ENCODE measurements at places on chromosomes 1 and 21. TPM values are rescaled to one million over a fixed set of nuclear protein-coding genes. Genes with fewer than 3 reads are reported as not detected.
A peak's percentile ranks its signal among the peaks of the same experiment; 100 is the strongest.

The NBPF11 gene
- total RNA-seq, result 5.1 TPM

The SIK1 gene
- 3.2 TPM for total RNA-seq

The LAD1 gene
- total RNA-seq, result 0.34 TPM

The HPCA gene
- not detected for total RNA-seq

The KCNK2 gene
- 2.0 TPM for total RNA-seq

The MYBPH gene
- not detected for total RNA-seq

The LCK gene
- not detected for total RNA-seq

The SCYL3 gene
- 5.5 TPM for total RNA-seq

- DNase-seq, result no peak
Measured at GRCh38 chr1:160542303-160542945, 19.4 kb upstream of the SLAMF6 start.

DNA sequence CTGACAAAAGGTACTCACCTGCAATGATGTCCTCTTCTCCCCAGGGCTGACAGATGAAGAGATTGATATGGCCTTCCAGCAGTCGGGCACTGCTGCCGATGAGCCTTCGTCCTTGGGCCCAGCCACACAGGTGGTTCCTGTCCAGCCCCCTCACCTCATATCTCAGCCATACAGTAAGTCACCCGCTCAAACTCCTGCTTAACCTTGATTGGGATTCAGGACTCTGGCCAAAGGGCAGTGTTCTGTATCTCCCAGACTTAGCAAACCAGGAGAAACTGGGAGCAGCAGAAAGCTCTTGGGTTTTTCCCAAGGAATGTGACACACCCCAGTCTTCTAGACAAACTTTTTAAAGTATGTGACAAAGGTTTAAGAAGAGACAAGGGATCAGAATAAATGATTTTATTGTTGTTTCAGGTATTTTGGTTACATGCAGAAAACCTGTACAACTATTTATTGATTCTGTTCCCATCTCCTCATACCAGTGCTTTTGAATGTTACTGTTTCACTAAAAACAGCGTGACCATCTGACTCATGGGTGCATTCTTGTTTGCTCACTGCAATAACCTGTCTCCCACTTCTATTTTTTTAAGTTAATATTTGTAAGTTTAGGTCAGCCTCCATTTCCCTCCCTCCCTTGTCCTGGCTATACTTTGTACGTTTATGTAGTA lies 124.6 kb downstream of the PEX14 start:
- DNase-seq, result no peak

DNA sequence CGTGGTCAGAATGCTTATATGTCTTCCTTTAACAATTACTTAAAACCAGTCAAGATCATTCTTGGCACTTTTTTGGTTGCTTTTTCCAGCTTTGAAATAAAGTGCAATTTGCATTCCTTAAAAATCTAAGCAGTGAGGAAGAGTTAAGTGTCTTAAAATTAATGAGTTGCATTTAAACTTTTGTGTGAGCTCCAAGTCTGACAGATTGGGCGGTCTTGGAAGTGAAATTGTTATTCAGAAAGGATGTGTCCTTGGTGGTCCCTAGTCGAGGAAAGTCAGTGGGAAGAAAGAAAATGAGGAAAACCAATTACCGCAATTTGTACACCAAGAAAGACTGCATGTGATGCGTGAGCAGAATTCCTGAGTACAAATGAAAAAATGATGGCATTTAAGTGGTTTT lies 132.5 kb downstream of the HHIPL2 start:
- no peak for DNase-seq

DNA sequence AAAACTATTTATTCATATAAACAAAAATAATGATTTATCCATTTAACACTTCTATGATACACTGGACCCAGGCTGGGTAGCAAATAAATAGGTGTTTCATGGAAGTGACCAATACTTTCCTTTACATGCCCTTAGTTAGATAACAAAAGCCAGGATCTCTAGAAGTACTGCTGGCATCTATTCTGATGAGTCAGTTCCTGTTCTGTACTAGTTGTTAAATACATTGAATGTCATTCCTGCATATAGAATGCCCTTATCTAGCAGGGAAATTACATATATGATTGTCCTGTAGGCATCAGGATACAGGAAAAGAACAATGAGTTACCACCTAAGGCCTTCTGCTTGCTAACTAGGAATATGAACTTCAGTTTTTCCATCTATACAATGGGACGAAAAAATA lies 130.8 kb downstream of the HFM1 start:
- no peak for DNase-seq

GRCh38 chr1:207910591-207911354 lies at the start of gene CD34:
Gene CD34 (minus strand): TSS chr1:207911125. CDS start chr1:207911080, 45 bp downstream.
- DNase-seq, result no peak

GRCh38 chr1:1680912-1681273 lies 11.7 kb downstream of the SLC35E2B start:
- no peak for DNase-seq

DNA sequence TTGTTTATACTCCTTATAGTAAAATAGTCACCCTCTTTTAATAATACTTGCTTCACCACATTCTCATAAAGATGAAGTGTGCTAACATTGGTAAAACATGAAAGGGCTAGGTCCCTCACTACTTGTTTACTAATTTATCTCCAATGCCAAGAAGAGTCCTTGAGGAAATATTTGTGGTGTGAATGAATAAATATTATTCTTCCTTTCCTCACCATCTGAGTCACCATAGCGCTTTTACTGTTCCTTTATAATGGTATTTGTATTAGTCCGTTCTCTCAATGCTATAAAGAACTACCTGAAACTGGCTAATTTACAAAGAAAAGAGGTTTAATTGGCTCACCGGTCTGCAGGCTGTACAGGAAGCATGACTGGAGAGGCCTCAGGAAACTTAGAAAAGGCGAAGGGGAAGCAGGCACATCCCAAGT lies 222.8 kb upstream of the ZRANB2 start:
- DNase-seq, result no peak

DNA sequence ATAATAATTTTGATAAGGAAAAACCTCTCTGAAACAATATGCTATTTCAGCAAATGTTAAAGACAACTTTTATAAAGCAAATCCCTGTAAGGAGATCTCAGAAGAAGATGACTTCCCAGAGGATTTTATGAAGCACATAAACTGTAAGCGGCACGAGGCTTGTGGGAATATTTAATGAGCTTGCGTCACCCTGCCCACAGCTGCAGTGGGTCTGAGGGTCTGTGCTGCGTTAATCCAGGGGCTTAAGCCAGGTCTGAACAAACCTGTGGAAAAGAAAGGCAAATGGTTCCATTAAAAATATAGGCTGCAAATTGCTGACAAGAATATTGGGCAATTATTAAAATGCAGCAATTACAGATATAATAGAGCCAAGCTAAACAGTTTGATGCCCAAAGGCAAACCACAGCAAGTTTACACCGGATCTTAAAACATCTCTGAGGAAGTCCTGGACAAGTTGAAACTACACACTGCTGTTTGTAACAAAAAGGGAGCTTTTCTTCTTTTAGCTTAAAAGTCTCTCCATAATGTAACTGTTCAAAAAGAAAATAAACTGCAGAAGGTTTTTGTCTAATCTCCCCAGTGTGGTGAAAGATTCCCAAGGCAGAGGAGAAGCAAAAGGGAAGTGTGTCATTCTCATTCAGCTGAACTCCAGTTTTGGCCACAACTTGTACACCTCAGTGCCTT lies 21.8 kb downstream of the TGFBR3 start:
- peak; percentile 81 for DNase-seq

DNA sequence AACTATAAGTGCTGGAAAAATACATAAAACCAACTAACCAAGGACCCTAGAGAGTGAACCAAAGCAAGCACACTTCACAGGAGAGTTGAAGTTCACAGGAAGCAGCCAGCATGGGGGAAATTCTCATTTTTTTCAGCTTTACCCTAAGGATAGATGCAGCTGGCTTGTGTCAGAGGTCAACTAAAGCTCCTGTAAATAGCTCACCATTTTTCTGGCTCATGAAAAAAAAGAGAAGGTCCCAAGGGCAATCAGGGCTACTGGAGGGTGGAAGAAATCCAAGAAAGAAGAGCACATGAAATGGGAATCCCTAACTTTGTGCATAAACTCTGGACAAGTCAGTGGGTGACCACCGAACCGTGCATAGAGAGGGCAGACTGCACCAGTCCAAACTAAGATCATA lies 58.3 kb downstream of the KCNJ15 start:
- DNase-seq, result no peak

DNA sequence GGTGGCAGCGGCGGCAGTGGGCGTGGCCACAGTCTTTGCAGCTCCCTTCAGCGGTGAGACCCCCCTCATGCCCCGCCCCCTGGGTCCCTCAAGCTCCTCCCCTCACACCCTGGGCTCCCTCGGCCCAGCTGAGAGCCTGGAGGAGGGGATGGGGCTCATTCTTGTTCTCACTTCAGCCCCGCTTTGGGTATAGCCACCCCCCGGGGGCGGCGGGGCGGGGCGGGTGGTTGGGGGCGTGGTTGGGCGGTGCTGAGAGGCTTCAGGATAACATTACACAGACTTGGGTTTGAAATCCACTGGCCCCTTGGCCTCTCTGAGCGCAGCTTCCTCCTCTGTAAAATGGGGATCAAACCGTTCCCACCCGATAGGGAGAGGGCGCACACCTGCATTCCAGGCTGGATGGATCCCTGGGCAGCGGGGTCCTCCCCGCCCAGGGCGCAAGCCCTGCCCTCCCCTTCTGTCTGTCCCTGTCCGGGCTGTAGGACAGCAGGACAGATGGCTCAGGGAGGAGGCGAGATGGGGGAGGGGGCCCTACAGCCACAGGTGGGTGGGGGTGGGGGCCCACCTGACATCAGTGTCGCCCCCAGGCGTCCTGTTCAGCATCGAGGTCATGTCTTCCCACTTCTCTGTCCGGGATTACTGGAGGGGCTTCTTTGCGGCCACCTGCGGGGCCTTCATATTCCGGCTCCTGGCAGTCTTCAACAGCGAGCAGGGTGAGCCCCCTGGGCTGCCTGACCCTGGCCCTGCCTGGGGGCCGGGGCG lies 5.1 kb downstream of the CLCNKA start:
- DNase-seq, result peak; percentile 15

DNA sequence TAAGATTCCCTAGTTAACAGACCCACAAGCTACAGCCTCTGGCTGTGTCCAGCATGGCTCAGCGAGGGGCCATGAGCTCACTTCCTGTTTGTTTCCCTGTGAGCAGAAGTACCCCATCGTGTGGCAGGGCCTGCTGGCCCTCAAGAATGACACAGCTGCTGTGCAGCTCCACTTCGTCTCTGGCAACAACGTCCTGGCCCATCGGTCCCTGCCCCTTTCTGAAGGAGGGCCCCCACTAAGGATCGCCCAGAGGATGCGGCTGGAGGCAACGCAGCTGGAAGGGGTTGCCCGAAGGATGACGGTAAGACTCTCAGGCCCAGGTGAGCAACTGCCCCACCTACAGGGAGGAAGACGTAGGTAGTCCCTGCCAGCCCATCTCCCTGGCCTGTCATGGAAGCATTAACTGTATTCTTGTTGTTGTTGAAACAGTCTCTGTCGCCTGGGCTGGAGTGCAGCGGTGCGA lies 38.2 kb downstream of the ZBTB17 start:
- DNase-seq, result no peak

DNA sequence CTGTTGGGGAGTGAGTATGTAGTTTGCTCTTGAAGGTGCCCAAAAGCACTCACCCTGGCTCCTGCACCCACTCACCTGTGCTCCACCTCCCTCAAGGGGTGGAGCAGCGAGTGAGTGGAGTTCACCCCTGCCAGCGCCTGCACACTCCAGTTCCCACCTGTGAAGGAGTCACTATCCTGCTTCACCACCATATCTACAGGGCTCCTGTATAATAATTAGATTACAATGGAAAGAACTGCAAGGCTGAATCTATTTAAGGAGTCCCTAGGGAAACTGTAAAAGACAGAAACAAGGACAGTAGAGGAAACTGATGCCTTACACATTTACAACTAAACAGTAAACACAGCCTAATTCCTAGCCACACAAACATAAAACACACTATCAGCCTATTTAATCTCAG lies 4.1 kb downstream of the DNAI4 start:
- no peak for DNase-seq

GRCh38 chr1:164033782-164034181 lies 525.2 kb upstream of the PBX1 start:
- DNase-seq, result no peak

DNA sequence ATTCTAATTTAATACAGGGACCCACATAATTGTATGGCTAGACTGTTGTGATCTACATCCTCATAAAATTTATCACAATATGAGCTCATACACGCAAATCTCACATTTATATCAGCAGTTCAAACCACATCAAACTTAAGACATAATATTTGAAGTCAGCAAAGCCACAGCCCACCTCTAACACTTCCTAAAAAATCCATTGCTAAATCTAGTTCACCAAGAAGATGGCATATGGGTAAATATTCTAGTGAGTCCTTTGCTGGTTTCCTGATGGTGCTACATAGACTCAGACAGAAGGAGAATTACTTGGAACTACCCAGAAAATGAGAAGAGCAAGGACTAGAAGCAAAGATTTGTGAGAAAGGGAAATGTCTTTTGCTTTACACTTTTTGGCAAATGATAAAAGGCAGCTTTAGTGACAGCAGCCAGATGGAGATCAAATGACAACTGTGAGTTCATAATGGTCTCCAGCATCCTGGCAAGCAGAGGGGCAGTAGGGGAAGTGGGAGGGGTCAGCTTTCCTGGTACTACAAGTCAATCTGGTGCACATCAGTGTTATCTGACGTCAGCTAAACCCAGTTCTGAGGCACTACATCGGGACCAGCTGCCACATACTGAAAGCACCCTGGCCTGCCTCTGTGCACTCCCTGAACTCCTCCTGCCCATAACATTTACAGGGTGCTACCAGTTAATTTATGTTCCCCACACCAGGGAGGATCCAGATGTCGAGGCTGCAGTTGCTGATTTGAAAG lies 10.6 kb upstream of the GADD45A start:
- no peak for DNase-seq

- peak; percentile 43 for DNase-seq
Measured at GRCh38 chr1:172254521-172255222, 165.8 kb upstream of the C1orf105 start.

Measured in SK-MEL-5 (cell line).